Hair follicular keratinocyte (primary cell): ENCODE measurements at places on chromosomes 11 and 22. TPM values are rescaled to one million over a fixed set of nuclear protein-coding genes. Genes with fewer than 3 reads are reported as not detected.

CHRM1 gene
- total RNA-seq: not detected in 2 replicates

KDM4E gene
- total RNA-seq: not detected in 2 replicates

INCENP gene
- total RNA-seq: 19.2 and 38.0 TPM in 2 replicates

TMEM86A gene
- 0.72 and 2.2 TPM in 2 replicates for total RNA-seq

OR8A1 gene
- total RNA-seq: not detected in 2 replicates

FGF19 gene
- 0.15 and 0.16 TPM in 2 replicates for total RNA-seq

KRTAP5-1 gene
- not detected in 2 replicates for total RNA-seq

TREH gene
- not detected in 2 replicates for total RNA-seq

ADAMTS8 gene
- not detected in 2 replicates for total RNA-seq

MMP8 gene
- total RNA-seq: 0.11 TPM in 1 of 2 replicates, not detected in the other

GNG3 gene
- total RNA-seq: not detected in 2 replicates

DDTL gene
- 1.5 and 2.9 TPM in 2 replicates for total RNA-seq

KLHL35 gene
- 0.34 and 1.2 TPM in 2 replicates for total RNA-seq

C2CD2L gene
- 4.5 and 7.3 TPM in 2 replicates for total RNA-seq

DMC1 gene
- total RNA-seq: 0.39 and 1.7 TPM in 2 replicates

PVALB gene
- total RNA-seq: not detected in 2 replicates

GSTT2 gene
- 0.49 TPM in 1 of 2 replicates, not detected in the other for total RNA-seq

SERHL2 gene
- 1.4 and 2.3 TPM in 2 replicates for total RNA-seq

POU2AF2 gene
- not detected in 2 replicates for total RNA-seq

PNPLA5 gene
- total RNA-seq: not detected in 2 replicates

ANKK1 gene
- 1.1 and 1.6 TPM in 2 replicates for total RNA-seq

PTPN5 gene
- not detected in 2 replicates for total RNA-seq

CLDN5 gene
- total RNA-seq: not detected in 2 replicates

ENTHD1 gene
- total RNA-seq: not detected in 2 replicates

DDX25 gene
- 0.62 TPM in 1 of 2 replicates, not detected in the other for total RNA-seq
